ENCODE measurements at places on chromosomes 5 and 9. TPM values are rescaled to one million over a fixed set of nuclear protein-coding genes. Genes with fewer than 3 reads are reported as not detected.

The OR1J2 gene
- not detected for total RNA-seq

The TENT4A gene
- total RNA-seq, result 27.0 TPM

The HK3 gene
- 6.7 TPM for total RNA-seq

GRCh38 chr9:111431684-111432083 lies 52.5 kb downstream of the ECPAS start:
- no peak for DNase-seq

GRCh38 chr9:94014920-94015319 lies 59.8 kb upstream of the BARX1 start:
- no peak for DNase-seq

DNA sequence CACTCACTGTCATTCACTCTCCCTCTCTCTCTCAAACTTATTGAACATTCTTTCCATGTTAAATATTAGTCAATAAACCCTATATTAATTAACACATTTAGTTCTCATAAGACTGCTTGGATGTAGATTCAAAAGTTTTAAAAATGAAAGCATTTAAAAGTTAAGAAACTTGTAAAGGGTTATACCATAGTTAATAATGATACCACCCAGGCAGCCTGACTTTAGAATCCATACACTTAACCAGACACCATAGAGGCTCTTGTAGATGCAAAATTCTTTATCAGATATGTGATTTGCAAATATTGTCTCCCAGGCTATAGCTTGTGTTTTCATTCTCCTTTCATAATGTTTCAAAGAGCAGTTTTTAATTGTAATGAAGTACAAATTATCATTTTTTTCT lies 335.8 kb upstream of the ACTBL2 start:
- no peak for DNase-seq

GRCh38 chr5:82019342-82020138 lies 47.7 kb downstream of the ATG10 start:
- DNase-seq, result no peak

The APC gene
- 70.4 TPM for total RNA-seq

The ADAMTS2 gene
- 42.9 TPM for total RNA-seq

DNA sequence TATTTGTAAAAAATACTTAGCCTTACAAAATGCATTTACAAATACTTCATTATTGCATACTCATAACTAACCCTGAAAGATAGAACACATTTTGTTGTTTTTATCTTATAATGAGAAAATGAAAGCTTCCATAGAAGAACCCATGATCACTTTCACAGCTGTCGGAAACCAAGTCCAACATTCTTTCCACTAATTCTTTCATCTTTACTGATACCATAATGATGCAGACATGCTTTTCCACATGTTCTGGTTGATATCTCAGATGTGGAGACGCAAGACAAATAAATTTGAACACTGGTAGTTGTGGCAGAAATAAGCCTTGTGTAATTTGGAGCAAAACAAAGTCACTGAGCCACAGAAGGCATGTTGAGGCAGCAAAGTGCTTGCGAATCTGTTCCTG lies 136.0 kb downstream of the FBXO4 start:
- no peak for DNase-seq

DNA sequence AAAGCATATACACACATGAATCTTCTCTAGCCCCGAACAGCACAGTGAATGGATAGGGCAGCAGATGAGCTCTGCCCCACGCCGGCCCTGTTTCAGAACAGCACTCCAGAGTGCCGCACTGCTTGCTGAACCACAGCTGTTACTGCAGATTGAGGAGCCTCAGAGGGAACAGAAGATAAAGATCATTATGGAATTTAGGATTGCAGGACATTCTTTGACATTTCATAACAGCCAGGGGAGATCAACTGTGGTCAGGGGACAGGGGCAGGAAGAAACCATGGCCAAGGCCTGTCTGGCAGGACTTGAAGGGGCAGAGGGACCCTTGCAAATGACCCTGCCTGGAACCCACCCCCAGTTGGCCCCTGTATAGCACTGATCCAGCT lies 20.6 kb downstream of the IRF1 start:
- DNase-seq, result no peak

GRCh38 chr5:9712506-9712905 lies 82.4 kb upstream of the TAS2R1 start:
- DNase-seq, result no peak

The LIX1 gene
- under 0.01 TPM for total RNA-seq

The HEMGN gene
- total RNA-seq, result not detected

GRCh38 chr5:135206862-135207261 lies 172.8 kb upstream of the PITX1 start:
- no peak for DNase-seq

DNA sequence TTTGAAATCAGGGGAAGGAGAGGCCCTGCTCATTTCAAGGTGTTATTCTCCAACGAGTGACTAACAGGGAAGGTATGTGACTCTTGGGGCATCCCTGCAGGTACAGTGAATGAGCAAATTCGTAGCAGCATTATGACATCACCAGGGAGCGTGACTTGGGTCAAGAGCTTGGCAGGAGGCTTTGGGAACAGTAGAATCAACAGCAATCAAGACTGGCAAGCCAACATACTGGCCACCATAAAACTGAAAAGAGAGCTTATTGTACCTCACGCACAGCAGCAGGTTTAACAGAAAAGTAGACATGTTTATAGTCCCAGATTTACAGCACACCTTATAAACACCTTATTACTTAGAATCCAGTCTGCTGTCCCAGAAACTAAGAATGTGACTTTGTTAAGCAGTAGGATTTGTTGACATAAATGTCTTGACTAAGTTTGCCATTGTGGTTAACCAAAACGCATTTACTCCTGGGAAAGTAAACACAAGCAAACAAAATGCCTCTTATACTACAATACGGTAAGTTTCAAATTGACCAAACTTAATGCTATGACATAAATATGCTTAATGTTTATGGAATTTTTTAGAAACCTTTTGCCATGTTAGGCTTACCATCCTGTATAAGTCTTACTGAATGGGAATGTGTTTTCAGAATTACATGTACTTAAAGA lies 297.8 kb downstream of the NPR3 start:
- no peak for DNase-seq

DNA sequence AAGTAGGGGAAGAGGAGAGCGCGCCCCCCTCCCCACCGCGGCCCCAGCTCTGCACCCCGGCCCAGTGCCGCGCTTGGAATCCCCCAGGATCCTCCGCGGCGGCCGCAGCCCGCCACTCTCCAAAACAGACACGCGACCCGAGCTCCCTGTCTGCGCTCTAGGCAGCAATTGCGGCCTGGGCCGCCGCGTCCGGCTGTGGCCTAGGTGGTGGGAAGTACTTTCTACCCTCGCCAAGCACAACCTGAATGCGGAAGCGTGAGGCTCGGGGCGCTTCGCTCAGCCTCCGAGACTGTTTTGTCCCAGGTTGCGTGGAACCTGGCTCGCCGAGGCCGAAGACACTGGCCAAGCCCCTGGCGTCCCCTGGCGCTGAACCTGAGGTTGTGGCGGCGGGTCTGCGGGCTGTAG lies 3.3 kb upstream of the FOXB2 start:
- DNase-seq, result no peak

DNA sequence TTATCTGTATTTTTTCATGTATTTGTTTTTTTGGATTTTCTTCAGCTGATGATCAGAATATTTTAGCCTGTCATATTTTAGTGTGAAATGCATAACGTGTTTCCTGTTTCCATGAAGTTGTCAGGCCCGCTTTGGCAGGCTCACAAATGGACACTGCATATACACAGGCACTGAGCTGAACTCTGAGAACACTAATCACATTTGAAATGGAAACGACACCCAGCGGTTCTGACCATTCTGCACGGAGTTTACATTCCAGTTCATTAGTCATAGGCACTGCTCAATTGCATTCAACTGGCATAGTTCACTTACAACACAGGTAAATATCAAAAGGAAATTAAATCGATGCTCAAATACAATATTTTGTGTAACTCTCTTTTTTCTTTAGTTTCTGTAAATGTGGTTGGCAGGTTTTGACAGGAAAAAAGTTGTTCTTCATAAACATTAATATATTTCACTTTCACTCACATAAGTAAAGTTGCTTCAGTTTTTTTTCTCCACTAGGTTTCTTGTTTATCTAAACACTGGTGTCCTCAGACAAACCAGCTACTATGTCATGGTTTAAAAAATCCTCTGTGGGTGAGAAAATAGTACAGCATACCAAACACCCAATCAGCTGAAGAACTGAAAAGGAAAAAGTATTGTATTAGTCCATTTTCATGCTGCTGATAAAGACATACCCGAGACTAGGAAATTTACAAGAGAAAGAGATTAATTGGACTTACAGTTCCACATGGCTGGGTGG lies 559.0 kb upstream of the DAP start:
- DNase-seq, result no peak

The MAN2A1 gene
- total RNA-seq, result 50.0 TPM

- DNase-seq, result no peak
Measured at GRCh38 chr5:58504766-58505165, 13.5 kb downstream of the GAPT start.

The TCF7 gene
- 13.2 TPM for total RNA-seq

GRCh38 chr5:173664154-173664526 lies 47.7 kb upstream of the BOD1 start:
- no peak for DNase-seq

- DNase-seq, result no peak
Measured at GRCh38 chr5:154313360-154314017, 123.0 kb downstream of the GALNT10 start.

The BSPRY gene
- total RNA-seq, result 0.21 TPM

The ZNF618 gene
- total RNA-seq, result 8.7 TPM

The AUH gene
- 49.2 TPM for total RNA-seq

GRCh38 chr9:106869028-106869427 lies 6.1 kb downstream of the ZNF462 start:
- no peak for DNase-seq

Data from tibial nerve (tissue), 4 donors.